Activated CD8-positive, alpha-beta memory T cell treated with anti-CD3 and anti-CD28 coated beads for 1 hour (primary cell): ENCODE measurements at places on chromosomes 7 and 10.

GRCh38 chr10:33720161-33720560 is 385.7 kb upstream of the NRP1 start:
- DNase-seq: no peak

GRCh38 chr10:126937026-126937425 is 31.8 kb downstream of the DOCK1 start:
- DNase-seq: no peak

GRCh38 chr7:93622036-93623033 is 47.8 kb upstream of the CALCR start:
- no peak for DNase-seq

GRCh38 chr10:1491901-1492300 is 245.4 kb downstream of the ADARB2 start:
- DNase-seq: no peak

- no peak for DNase-seq
These were observed 11.7 kb downstream of the ATP6V1F start for GRCh38 chr7:128874140-128875031.

DNA sequence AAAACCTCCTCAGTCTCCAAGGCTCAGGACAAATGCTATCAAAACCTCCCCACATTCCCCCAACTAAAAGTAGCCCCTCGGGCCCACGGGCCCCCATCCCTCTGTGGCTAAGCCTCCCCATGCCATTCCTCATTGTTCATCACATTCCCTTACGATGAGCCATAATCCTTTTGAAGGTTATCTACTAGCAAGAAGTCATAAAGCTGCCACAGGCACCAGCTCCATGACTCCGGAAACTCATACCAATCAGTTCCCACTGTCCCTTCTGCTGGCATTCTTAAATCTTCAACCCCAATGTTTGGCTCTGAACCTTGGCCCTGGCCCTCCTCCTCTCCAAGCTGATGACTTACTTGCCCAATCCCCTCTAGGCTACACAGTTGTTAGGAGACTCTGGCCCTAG is 19.4 kb upstream of the TM9SF3 start:
- no peak for DNase-seq

DNA sequence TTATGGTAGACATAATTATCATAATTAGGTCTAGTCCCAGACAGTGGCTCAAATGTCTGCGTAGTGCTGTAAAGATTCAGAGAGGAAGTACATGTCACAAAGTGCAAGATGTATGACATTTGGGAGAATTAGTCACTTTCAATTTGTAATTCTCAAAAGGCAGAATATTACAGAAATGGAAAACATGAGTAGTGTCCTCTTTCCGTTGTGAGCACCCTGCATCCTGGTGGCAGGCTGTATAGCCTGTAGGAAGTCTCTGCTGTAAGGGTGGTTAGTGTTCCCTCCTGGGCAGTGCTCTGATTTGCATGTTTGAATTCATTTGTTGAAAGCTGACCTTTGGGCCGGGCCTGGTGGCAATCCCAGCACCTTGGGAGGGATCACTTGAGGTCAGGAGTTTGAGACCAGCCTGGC is 17.0 kb downstream of the CDK14 start:
- DNase-seq: no peak

DNA sequence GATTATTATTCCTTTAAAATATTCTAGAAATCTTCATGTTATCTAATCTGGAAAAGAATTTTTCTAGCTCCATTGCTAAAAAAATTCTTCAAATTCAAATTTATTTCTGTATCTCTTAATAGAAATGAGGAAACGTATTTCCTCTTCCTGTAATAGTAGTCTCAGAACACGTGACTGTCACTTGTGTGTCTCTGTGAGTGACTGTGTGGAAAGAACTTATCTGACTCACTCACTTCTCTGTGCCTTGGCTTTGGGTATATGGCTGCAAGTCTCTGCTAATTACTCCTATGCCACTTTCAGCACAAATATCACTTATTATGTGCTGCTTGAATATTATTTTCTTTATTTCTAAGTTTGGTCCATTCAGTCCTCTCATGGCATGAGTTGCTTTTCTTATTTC is 132.7 kb downstream of the CNTNAP2 start:
- DNase-seq: no peak

DNA sequence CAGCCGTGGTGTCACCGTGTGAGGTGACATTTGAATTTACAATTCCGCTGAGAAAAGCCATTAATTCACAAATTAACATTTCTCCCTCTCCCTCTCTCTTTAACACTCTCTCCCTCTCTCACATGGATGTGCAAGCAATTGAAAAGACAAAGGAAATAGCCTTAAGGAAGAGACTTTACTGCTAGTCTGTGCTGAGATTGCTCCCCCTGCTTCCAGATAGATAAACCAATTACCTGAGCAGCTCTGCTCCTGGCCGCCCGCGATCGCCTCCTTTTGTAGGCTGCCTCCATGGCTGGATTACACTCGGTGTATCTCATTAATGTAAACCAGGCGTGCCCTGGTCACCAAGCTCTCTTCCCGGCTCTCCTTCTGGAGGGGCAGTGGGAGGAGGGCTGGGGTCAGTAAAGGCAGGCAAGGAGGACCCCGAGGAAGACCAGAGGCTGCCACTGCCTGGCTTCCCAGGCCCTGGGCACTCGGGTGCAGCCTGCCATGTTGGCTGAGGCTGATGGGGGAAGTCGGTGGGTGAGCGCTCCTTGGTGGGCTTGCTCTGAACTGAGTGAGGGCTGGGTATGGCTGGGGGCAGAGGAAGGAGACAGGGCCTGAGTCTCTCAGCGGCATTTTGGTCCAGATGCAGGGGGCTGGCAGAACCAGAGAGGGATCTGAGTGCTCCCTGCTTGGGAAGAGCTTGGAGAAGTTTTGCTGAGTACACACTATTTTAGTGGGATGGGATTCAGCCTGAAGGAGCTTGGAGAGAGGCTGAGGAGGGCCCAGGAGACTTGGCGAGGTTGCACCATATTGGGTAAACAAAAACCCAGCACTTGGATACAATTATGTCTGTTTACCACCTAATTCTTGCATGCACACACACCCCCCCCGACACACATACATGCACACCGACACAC is 42.9 kb downstream of the PAX2 start:
- no peak for DNase-seq

DNA sequence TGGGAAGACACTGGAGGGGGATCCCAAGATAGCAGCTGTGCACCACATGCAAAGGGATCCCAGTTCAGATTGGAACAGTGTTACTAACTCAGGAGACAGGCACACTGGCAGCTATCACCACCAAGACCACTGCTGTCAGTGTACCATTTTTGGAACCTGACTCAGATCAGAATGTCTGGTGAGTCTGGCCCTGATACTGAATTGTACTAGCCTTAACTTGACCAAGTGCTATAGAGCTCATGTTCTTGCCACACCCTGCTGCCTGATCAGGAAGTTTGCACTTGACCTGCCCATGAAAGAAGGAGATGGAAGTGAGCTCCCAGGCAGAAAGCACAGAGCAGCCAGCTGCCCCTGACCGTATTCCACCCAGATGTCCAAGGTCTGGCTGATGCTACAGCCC is 4.8 kb upstream of the PRRT4 start:
- no peak for DNase-seq
